Spleen (tissue), 13 donors: ENCODE measurements at places on chromosomes 16 and 17. TPM values are rescaled to one million over a fixed set of nuclear protein-coding genes. Genes with fewer than 3 reads are reported as not detected.
A peak's percentile ranks its signal among the peaks of the same experiment; 100 is the strongest.

- no peak overlapping the region for H3K27ac ChIP-seq
- H3K27me3 ChIP-seq: no peaks in the 10 kb centered on the region
- H3K36me3 ChIP-seq: no peaks in the 10 kb centered on the region
Measured at GRCh38 chr16:14486520-14487303, 143.3 kb downstream of the PARN start.

DNA sequence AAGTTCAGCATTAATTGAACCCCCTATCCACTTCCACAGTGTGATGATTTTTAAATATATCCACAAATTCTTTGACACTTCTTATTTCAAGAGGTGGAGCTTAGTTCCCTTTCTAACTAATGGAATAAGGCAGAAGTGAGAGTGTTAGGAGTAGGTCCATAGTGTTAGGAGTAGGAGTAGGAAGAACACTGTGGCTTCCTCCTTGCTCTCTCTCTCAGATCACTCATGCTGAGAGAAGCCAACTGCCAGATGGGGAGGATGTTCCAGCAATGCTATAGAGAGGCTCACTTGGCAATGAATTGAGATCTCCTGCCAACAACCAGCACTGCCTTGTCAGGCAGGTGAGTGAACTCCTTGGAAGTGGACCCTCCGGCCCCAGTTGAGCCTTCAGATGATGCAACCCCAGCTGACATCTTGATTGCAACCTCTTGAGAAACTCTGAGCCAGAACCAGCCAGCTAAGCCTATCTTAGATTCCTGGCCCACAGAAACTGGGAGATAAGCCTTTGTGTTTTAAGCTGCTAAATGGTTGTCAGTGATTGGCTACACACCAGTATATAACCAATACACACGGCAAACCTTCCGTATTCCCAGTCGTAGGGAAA, 44.3 kb downstream of the SPECC1 start:
- no peaks in the 10 kb centered on the region for H3K36me3 ChIP-seq
- H3K27me3 ChIP-seq: no peaks in the 10 kb centered on the region
- H3K27ac ChIP-seq: no peak overlapping the region

Gene HID1
- polyA plus RNA-seq: 17.2 TPM

GRCh38 chr16:20114356-20114755, 40.7 kb upstream of the GPR139 start:
- no peak overlapping the region for H3K27ac ChIP-seq
- no peaks in the 10 kb centered on the region for H3K36me3 ChIP-seq
- H3K4me3 ChIP-seq: no peak overlapping the region
- no peaks in the 10 kb centered on the region for H3K27me3 ChIP-seq
- DNase-seq: no peak

- H3K27me3 ChIP-seq: no peaks in the 10 kb centered on the region
- DNase-seq: no peak
- H3K27ac ChIP-seq: no peak overlapping the region
Measured at GRCh38 chr17:46120537-46120936, 72.7 kb downstream of the KANSL1 start.

Gene MED9
- 10.3 TPM for polyA plus RNA-seq

Gene RGS11
- polyA plus RNA-seq: 5.2 TPM

GRCh38 chr17:64057701-64058263, 37.3 kb upstream of the ICAM2 start:
- no peak overlapping the region for H3K27ac ChIP-seq
- peaks cover 6% of the 10 kb centered on the region for H3K4me1 ChIP-seq
- no peaks in the 10 kb centered on the region for H3K27me3 ChIP-seq
- no peak for DNase-seq
- H3K4me3 ChIP-seq: no peak overlapping the region

DNA sequence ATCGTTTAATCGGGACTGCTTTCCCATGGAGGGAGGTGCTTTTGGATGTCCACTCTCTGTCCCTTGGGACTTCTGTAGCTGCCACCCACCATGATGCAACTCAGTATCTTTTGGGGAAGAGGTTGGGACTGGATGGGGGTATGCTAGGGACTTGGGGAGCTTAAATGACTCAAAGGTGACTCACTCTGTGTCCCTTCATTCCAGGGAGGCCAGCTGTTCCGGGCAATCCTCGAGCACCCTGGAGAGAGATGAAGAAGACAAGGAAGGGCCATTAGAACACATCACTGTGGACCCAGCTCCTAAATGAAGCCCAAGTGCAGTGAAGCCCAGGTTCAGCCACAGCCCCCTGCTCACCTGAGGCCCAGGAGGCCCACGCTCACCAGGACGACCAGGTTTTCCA, 4.6 kb downstream of the COL1A1 start:
- H3K27me3 ChIP-seq: peaks cover 16% of the 10 kb centered on the region
- H3K4me1 ChIP-seq: peaks cover 23% of the 10 kb centered on the region
- H3K27ac ChIP-seq: no peak overlapping the region
- no peak for DNase-seq
- H3K36me3 ChIP-seq: no peaks in the 10 kb centered on the region

- no peaks in the 10 kb centered on the region for H3K27me3 ChIP-seq
- H3K36me3 ChIP-seq: no peaks in the 10 kb centered on the region
- DNase-seq: no peak
Measured at GRCh38 chr16:14329727-14330350, 258.7 kb downstream of the MRTFB start.

- H3K27ac ChIP-seq: no peak overlapping the region
- H3K4me3 ChIP-seq: no peak overlapping the region
- peaks cover 22% of the 10 kb centered on the region for H3K4me1 ChIP-seq
Measured at GRCh38 chr17:82909322-82909904, 69.6 kb upstream of the ZNF750 start.

- DNase-seq: no peak
- H3K27ac ChIP-seq: no peak overlapping the region
- H3K4me3 ChIP-seq: no peak overlapping the region
- H3K4me1 ChIP-seq: peaks cover 9% of the 10 kb centered on the region
- H3K27me3 ChIP-seq: no peaks in the 10 kb centered on the region
Measured at GRCh38 chr17:66364990-66365490, 62.6 kb downstream of the PRKCA start.

Gene AIPL1
- 0.10 TPM for polyA plus RNA-seq

GRCh38 chr17:58060596-58061191, 22.5 kb upstream of the DYNLL2 start:
- H3K27ac ChIP-seq: no peak overlapping the region
- peaks cover 4% of the 10 kb centered on the region for H3K4me1 ChIP-seq
- peak; percentile 61 for DNase-seq
- H3K27me3 ChIP-seq: no peaks in the 10 kb centered on the region

Gene KRT40
- not detected for polyA plus RNA-seq

DNA sequence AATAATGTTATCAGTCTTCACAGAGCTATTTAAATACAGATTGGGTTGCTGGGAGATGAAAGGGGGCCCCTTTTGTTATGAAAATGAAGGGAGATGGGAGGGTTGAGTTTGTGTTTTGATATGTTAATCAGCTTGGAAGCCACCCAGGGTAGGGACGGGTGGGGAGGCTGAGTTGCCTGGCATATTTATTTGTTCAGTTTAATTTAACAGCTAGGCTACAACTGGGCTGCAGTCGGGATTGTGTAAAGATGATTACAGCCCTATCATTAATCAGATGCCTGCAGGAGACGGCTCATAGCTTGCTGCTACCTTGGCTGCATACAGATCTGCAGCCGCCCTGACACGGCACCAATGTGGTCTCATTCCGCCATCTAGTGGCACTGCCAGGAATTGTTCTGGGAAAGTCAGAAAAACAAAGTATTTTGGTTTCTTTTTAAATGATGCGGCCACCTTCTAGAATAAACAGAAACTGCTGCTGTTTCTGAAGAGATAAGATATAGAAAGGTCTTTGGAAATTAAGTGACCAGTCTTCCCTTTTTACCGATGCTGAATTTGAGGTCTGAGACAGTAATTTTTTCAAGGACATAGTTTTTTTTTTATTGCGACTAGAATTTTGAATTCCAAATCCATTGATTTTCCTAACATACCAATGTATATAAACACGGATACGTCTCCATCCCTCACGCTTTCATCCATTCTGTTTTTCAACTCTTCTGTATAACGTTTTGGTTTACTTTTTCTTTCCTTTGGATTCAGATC, 458.0 kb upstream of the ASIC2 start:
- peak overlapping the region; percentile 26 for H3K4me3 ChIP-seq
- H3K27ac ChIP-seq: no peak overlapping the region
- peak; percentile 80 for DNase-seq
- H3K27me3 ChIP-seq: peaks cover 41% of the 10 kb centered on the region
- H3K36me3 ChIP-seq: no peaks in the 10 kb centered on the region

DNA sequence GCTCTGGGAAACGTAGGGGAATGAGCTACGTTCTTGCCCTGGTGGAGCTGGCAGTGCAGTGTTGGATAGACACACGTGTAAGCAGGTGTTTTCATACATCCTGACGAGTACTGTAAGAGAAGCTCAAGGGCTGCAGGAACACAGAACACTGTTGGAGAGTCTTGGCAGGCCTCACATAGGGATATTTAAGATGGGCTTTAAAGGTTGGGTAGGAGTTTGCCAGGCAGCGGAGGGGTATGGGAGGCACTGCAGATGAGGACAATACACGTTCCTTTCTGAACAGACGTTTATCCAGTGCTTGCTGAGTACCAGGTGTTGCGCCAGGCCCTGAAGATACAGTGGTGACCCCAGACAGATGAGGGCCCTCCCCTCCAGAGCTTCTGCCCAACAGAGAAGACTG, 6.3 kb downstream of the KDM8 start:
- no peak for DNase-seq
- peaks cover 35% of the 10 kb centered on the region for H3K36me3 ChIP-seq
- no peaks in the 10 kb centered on the region for H3K27me3 ChIP-seq

DNA sequence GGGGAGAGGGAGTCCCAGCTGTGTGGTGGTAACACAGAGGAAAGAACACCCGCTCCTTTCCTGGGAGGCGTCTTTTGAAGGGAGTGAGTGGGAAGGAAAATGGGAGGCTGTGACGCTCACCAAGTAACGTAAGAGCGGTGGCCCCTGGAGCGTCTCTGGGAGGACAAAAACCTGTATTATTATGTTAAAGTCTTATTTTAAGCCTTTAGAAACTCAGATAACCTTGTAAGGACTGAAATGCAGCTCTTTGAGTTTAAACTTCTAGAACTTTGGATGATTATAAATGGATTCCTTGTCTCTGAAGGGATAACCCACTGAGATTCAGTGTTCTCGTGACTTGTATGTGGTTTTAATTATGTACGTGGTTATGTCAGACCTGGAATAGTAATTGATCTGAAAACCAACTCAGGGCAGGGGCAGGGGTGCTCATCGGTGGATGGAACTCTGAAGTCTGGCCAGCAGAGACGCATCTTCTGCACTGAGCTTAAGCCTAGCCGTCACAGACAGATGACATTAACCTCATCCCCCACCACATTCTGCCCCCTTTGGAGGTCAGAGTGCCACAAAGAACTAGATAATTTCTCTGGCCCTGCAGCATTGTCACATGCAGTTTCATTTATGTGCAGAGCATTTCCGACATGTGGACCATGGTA, 41.8 kb upstream of the SLC12A3 start:
- H3K4me3 ChIP-seq: no peak overlapping the region
- H3K27me3 ChIP-seq: no peaks in the 10 kb centered on the region
- H3K27ac ChIP-seq: no peak overlapping the region
- DNase-seq: no peak
- H3K4me1 ChIP-seq: no peaks in the 10 kb centered on the region
- peaks cover 40% of the 10 kb centered on the region for H3K36me3 ChIP-seq

Gene DPEP1
- 2.0 TPM for polyA plus RNA-seq

DNA sequence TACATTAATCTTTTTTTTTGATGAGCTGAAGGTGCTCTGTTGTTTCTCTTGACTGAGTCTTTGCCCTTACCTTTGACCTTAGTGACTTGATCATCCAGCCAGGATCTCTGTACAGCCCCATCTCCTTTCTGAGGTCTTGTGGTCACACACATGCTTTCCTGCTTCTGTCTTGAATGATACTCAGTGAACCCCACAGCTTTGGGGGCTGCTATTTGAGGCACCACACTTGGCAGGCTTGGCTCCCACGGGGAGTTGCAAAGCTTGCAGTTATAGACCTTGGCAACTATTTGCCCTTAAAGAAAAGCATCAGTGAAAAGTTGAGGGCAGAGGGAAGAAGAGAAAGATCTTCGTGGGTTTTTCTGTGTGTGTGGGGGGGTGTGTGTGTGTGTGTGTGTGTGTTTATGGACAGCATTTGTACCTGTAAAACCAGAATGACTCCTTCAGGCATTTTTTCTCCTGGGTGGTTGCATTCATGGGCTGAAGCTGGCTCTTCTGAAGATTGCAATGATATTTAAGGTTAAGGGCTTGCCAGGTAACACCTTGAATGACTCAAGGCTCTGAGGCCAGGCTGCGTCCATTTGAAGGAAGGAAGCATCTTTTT, 101.6 kb downstream of the MSI2 start:
- DNase-seq: no peak
- H3K27ac ChIP-seq: peak overlapping the region; percentile 58
- no peak overlapping the region for H3K4me3 ChIP-seq
- H3K36me3 ChIP-seq: no peaks in the 10 kb centered on the region

Gene BAHCC1
- polyA plus RNA-seq: 2.0 TPM

- peak; percentile 61 for DNase-seq
- H3K27ac ChIP-seq: no peak overlapping the region
- no peak overlapping the region for H3K4me3 ChIP-seq
Measured at GRCh38 chr17:2782055-2782454, 14.2 kb upstream of the RAP1GAP2 start.

DNA sequence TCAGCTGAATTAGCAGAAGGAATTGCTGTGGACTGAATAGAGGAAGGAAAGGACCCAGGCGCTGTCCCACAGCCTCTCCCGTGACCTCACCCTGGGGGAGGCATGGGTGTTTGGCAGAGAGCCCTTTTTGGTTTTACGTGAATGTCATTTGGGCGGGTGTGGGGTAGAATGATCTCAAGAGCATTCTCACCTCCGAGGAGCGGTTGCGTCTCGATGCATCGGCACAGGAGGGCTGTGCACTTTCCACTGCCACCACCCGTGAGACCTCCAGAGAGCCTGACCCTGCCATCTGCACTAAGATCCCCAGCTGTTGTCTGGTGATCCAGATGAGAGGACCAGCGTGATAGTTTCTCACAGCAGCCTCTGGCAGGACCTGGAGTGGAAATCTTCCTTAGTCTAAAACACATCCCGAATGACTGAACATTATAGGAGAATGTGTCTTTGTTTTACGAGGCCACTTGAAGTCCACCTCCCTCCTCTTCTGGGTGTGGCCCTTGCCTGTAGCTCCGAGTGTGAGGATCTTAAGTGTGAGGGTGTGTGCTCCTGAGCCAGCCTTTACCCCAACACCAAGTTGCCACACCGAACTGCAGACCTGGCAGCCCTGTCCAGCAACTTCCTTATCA, 29.3 kb downstream of the FOXK2 start:
- no peak for DNase-seq
- H3K27me3 ChIP-seq: no peaks in the 10 kb centered on the region
- H3K36me3 ChIP-seq: no peaks in the 10 kb centered on the region
- peak overlapping the region; percentile 67 for H3K27ac ChIP-seq
- H3K4me3 ChIP-seq: no peak overlapping the region
